ENCODE measurements at places on chromosomes 2 and 18. TPM values are rescaled to one million over a fixed set of nuclear protein-coding genes. Genes with fewer than 3 reads are reported as not detected.

CYRIA gene
- total RNA-seq: 2.9 TPM

POTEC gene
- total RNA-seq: not detected

MARCO gene
- not detected for total RNA-seq

ALPG gene
- not detected for total RNA-seq

NDUFS1 gene
- 89.7 TPM for total RNA-seq

UGT1A9 gene
- not detected for total RNA-seq

All from cardiac atrium fibroblast (primary cell).